Activated CD4-positive, alpha-beta T cell treated with anti-CD3 and anti-CD28 coated beads, Interleukin-2, amount 10 ng/mL, durations not matched to agents 7 days and 5 days (primary cell): ENCODE measurements at places on chromosomes 13 and 19.

GRCh38 chr13:112785483-112785856, 95.6 kb downstream of the ATP11A start:
- DNase-seq = no peak
- peaks cover 18% of the 10 kb centered on the region for H3K36me3 ChIP-seq
- H3K27ac ChIP-seq = no peak overlapping the region
- H3K27me3 ChIP-seq = no peaks in the 10 kb centered on the region
- H3K4me3 ChIP-seq = no peak overlapping the region

GRCh38 chr13:48304143-48304876, 759 bp downstream of the RB1 start:
- H3K4me3 ChIP-seq = peak overlapping the region; percentile 99
- H3K27ac ChIP-seq = peak overlapping the region; percentile 99
- H3K36me3 ChIP-seq = peaks cover 26% of the 10 kb centered on the region
- DNase-seq = peak; percentile 41
- H3K27me3 ChIP-seq = no peaks in the 10 kb centered on the region

GRCh38 chr13:36475468-36475867, 43.2 kb downstream of the CCNA1 start:
- no peaks in the 10 kb centered on the region for H3K36me3 ChIP-seq
- H3K27ac ChIP-seq = no peak overlapping the region
- DNase-seq = peak; percentile 7
- no peaks in the 10 kb centered on the region for H3K27me3 ChIP-seq

- H3K27ac ChIP-seq = peak overlapping the region; percentile 86
- H3K4me1 ChIP-seq = peaks cover 78% of the 10 kb centered on the region
- H3K27me3 ChIP-seq = no peaks in the 10 kb centered on the region
- no peak for DNase-seq
- no peak overlapping the region for H3K4me3 ChIP-seq
Observed at GRCh38 chr13:99067159-99067985, 89.5 kb upstream of the DOCK9 start.

GRCh38 chr13:56561327-56561726, 579.4 kb upstream of the PRR20A start:
- no peak for DNase-seq
- H3K36me3 ChIP-seq = no peaks in the 10 kb centered on the region
- no peaks in the 10 kb centered on the region for H3K4me1 ChIP-seq
- no peak overlapping the region for H3K4me3 ChIP-seq

DNA sequence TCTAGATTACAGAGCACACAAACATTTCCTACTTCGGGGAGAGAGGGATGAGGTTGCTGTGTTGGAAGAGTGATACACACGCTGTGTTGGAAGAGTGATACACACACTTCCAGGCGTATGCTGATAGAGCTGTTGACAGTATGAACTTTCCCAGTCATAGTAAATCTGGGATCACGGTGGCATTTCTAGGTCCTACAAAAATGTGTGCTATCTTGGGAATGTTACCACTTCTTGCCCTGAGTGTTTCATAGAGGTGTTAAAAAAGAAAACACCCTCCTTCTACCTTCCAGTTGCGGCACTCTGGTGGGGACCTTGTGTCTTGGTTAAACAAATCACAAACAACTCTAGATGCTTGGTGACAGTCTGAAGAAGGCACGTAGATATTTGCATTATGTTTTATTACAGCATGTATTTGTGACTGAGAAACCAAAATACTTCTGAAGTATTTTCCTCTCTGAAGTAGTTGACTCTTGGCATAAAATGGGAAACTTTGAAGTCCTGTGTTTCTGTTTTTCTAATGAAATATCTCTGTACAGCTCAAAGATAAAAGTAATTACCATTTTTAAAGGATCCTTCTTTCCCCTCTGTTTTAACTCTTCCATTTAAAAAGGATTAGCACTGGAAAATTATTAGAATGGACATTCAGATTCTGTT, 52.5 kb downstream of the ARHGAP35 start:
- no peak overlapping the region for H3K4me3 ChIP-seq
- H3K27me3 ChIP-seq = no peaks in the 10 kb centered on the region
- peaks cover 33% of the 10 kb centered on the region for H3K4me1 ChIP-seq
- H3K27ac ChIP-seq = no peak overlapping the region
- DNase-seq = no peak

- H3K36me3 ChIP-seq = peaks cover 52% of the 10 kb centered on the region
- no peak overlapping the region for H3K4me3 ChIP-seq
- DNase-seq = no peak
Observed at GRCh38 chr19:49338691-49339300, 3.6 kb downstream of the CD37 start.

DNA sequence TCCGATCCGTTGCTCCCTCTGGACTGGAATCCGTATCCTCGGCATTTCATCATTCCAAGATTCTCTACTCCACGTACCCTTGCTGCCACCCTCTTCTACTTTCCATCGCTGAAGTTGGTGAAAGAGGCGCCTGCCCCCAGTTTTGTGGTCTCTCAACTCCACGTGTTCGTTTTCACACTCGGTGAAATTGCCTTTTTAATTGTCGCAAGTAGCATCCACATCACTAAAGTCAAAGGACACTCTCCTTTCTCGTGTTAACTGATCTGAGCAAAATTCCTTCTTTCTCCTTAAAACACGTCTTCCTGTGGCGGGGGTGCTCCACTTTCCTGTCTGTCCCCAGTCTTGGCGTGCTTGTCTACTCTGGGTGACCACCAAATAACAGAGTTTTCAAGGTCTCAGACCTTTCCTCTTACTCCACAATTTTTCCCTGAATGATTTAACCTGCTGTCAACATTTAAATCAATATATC, 1.1 kb upstream of the TMTC4 start:
- peaks cover 3% of the 10 kb centered on the region for H3K36me3 ChIP-seq
- no peak for DNase-seq
- peaks cover 34% of the 10 kb centered on the region for H3K4me1 ChIP-seq
- H3K27me3 ChIP-seq = no peaks in the 10 kb centered on the region
- H3K27ac ChIP-seq = peak overlapping the region; percentile 91

DNA sequence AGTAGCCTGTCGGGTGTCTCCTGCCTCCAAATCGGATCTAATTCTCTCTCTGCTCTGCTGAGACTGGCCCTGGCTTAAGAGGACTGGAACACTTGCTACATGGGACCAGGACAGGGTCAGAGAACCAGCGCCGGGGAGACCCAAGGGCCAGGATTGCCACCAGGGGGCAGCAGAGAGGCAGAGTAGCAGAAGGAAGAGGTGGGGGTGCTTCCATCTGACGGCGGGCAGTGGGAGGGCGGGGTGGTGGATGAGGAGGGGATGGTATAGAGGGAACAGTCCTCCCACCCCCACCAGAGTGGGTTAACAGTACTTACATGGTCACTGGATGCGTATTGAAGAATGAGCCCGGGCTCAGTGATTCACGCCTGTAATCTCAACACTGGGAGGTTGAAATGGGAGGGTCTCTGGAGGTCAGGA, 11.9 kb downstream of the SELENOW start:
- H3K27ac ChIP-seq = no peak overlapping the region
- DNase-seq = peak; percentile 88
- peaks cover 7% of the 10 kb centered on the region for H3K4me1 ChIP-seq
- H3K27me3 ChIP-seq = no peaks in the 10 kb centered on the region
- H3K36me3 ChIP-seq = peaks cover 1% of the 10 kb centered on the region
- no peak overlapping the region for H3K4me3 ChIP-seq

GRCh38 chr19:50710094-50710493, 9.5 kb downstream of the SHANK1 start:
- H3K4me1 ChIP-seq = peaks cover 9% of the 10 kb centered on the region
- no peak overlapping the region for H3K4me3 ChIP-seq
- H3K27ac ChIP-seq = no peak overlapping the region

DNA sequence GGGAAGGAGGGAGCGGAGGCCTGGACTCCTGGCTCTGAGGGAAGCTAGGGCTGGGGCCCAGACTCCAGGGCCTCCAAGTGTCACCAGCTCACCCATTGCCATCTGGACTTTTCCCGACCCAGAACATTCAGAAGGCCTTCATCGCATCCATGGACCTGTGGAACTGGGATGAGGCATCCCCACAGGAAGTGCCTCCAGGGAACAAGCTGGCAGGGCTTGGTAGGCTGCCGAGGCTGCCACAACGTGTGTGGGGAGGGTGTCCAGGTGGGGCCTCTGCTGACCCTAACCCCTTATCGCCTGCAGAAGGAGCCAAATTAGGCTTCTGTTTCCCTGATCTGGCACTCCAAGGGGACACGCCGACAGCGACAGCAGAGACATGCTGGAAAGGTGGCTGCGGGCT, 767 bp downstream of the ETV2 start:
- peaks cover 40% of the 10 kb centered on the region for H3K4me1 ChIP-seq
- peak overlapping the region; percentile 72 for H3K4me3 ChIP-seq
- H3K36me3 ChIP-seq = peaks cover 6% of the 10 kb centered on the region
- no peak for DNase-seq
- no peaks in the 10 kb centered on the region for H3K27me3 ChIP-seq
